GM23338 (cell line): ENCODE measurements at places on chromosomes 5 and 9. TPM values are rescaled to one million over a fixed set of nuclear protein-coding genes. Genes with fewer than 3 reads are reported as not detected.

TBC1D13 gene
- polyA plus RNA-seq: 7.8 and 8.3 TPM in 2 replicates

TSSK1B gene
- polyA plus RNA-seq: not detected in 2 replicates

GAS1 gene
- 1.4 and 1.8 TPM in 2 replicates for polyA plus RNA-seq

GFI1B gene
- 0.28 TPM in 1 of 2 replicates, not detected in the other for polyA plus RNA-seq

C8G gene
- polyA plus RNA-seq: not detected in 2 replicates

MED10 gene
- 58.1 and 62.2 TPM in 2 replicates for polyA plus RNA-seq

CDC20B gene
- polyA plus RNA-seq: not detected in 2 replicates

PCDHGA6 gene
- polyA plus RNA-seq: 0.99 and 1.2 TPM in 2 replicates

LCN15 gene
- polyA plus RNA-seq: 0.76 and 1.2 TPM in 2 replicates

ENTR1 gene
- polyA plus RNA-seq: 25.6 and 29.9 TPM in 2 replicates

CNTNAP3B gene
- 1.1 and 2.0 TPM in 2 replicates for polyA plus RNA-seq

CARTPT gene
- not detected in 2 replicates for polyA plus RNA-seq

CETN3 gene
- 100 and 107 TPM in 2 replicates for polyA plus RNA-seq

TLX3 gene
- not detected in 2 replicates for polyA plus RNA-seq

SLC28A3 gene
- polyA plus RNA-seq: not detected in 2 replicates

BAAT gene
- 0.08 and 0.12 TPM in 2 replicates for polyA plus RNA-seq

LCN9 gene
- polyA plus RNA-seq: not detected in 2 replicates

PPP2R2B gene
- polyA plus RNA-seq: 28.4 and 33.9 TPM in 2 replicates

CHSY3 gene
- 0.44 and 0.49 TPM in 2 replicates for polyA plus RNA-seq

GDA gene
- 3.2 and 4.0 TPM in 2 replicates for polyA plus RNA-seq

KCNV2 gene
- 0.38 and 0.60 TPM in 2 replicates for polyA plus RNA-seq

WDR38 gene
- polyA plus RNA-seq: not detected in 2 replicates

GNA14 gene
- polyA plus RNA-seq: 3.3 and 3.9 TPM in 2 replicates

SLC6A18 gene
- not detected in 2 replicates for polyA plus RNA-seq

TSLP gene
- 1.5 and 2.1 TPM in 2 replicates for polyA plus RNA-seq

RNF183 gene
- 0.24 and 0.42 TPM in 2 replicates for polyA plus RNA-seq

SETX gene
- polyA plus RNA-seq: 14.8 and 17.5 TPM in 2 replicates

TRIM7 gene
- polyA plus RNA-seq: 0.37 and 0.53 TPM in 2 replicates

PHF24 gene
- polyA plus RNA-seq: 0.03 and 0.05 TPM in 2 replicates

SLCO6A1 gene
- 0.34 and 1.0 TPM in 2 replicates for polyA plus RNA-seq

GLDC gene
- polyA plus RNA-seq: 63.5 and 71.9 TPM in 2 replicates

FBN2 gene
- polyA plus RNA-seq: 2.6 and 2.8 TPM in 2 replicates
